ENCODE measurements at places on chromosomes 1 and 21.

DNA sequence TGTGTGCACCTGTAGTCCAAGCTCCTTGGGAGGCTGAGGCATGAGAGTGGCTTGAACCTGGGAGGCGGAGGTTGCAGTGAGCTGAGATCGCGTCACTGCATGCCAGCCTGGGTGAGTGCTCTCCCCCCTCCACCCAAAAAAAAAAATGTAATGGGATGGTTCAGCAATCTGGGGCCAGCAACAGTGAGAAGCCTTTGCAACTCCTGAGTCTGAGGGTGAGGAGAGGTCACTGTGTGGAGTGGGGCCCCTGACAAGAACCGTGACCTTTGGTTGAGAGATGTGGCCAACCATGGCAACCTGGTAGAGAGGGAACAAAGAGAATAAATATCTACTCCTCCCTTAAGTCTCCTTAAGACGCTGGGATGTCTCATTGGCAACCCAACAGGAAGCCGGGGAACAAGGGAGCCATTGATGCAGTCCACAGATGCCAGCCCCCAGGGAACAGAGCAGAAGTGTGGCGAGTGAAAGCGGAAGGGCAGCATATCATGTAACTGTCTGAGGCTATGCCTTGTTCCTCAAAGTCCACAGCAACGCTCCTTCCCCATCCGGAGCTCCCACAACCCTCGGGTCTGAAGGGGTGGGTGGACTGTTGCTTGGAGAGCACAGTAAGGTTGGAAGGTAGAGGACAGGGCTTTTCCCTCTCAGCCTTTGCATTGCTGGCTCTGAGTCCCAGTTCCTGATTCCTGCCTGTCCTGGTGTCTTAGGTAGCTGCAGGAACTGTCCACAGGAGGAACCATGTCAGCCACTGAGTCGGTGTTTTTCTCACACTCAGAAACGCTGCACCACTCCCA is 8.3 kb downstream of the TRNP1 start:
- DNase-seq = peak; percentile 26

GRCh38 chr1:28157894-28158293 is 18.6 kb downstream of the PTAFR start:
- DNase-seq = no peak

DNA sequence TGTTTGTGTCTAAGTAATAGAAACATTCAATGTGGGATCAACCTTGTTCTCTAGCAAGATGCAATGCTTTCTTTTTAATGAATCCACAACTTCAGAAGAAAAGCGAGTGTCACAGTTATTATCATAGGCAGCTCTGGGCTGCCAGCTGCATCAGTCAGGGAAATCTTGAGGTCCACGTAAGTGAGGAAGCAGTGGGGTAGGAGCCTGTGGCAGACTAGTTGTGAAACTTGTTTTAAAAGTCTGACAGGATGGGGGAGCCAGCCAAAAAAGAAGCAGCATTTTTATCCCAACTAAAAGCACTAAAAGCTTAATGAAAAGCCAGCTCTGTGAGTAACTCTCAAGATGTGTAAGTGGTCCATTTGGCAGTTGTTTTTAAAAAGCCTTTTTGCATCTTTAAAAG is 113.1 kb downstream of the ZNF326 start:
- no peak for DNase-seq

DNA sequence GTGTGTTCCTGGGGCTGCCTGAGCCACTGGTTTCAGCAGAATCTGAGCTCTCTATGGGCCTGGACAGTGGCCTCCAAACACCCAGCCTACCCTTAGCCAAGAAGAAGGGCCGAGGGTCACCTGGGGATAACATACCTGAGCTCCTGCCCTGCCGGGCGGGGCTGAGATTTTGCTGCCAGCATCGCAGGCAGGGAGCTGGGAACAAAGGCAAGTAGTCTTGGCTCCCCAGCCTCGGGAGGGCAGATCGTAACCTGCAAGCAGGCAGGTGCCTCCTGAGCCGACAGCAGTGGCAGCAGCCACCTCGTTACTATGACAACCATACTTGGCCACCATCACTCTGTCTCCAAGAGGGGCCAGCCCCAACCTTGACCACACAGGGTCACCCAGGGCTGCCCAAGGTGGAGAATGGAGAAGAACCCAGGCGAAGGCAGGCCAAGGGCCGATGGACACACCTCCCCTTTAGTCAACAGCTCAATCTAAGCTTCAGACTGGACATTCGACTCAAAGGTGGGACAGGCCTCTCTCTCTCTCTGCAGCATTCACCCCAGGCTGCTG is 54.6 kb downstream of the TOMM20 start:
- DNase-seq = no peak

DNA sequence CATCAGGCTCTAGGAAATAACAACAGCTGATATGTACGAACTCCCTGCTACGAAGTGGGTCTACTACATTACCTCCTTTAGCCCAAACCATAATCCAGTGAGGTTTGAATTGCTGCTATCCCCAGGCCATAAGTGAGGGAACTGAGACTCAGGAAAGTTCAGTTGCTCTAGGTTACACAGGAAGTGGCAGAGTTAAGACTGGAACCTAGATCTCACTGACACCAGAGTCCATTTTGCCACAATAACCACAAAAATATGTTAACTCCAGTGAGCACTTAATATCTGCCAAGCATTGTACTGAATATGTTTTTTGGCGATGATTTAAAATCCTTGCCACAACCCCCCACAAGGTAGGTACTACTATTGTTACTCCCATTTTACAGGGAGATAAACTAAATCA is 8.9 kb upstream of the TADA1 start:
- DNase-seq = no peak

DNA sequence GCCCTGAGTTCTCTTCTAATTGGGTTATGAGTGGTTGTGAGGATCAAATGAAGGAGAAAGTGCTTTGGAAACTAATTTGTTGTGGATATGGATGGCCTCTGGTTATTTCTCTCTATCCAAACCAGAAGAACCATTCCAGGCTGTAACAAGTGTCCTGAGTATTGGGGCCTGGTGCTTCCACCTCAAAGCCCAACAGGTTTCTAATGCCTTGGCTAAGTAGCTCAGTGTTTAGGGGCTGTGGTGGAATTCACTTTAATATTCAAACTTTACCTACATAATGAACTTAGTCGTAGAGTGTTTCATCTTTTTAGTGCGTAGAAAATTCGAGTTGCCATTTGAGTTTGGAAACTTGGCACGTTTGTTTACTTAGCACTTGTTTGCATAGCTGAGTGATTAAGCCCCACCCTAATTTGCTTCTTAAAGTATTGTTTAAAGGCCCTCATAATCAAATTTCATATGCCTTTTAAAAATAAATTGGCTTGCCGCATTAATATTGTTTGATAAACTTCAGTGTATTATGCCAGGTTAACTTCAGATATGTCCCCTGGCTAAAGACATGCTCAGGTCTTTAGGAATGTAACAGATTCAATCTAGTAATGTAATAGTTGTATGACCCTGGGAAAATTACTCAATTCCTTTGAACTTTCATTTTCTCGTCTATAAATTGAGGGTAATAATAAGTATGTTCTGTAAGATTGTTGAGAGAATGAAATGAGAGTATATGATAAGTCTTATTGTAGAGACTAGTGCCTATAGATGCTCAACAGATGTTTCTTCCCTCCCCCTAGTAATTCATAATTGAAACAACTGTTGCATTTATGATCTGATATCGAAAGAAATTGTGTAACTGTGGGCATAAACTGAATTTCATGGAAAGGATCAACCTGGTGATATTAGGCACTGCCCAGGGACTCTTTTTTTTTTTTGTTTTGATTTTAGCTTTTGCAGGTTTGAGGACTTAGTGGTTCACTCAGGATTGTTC is 1.6 kb downstream of the AGO4 start:
- DNase-seq = no peak

DNA sequence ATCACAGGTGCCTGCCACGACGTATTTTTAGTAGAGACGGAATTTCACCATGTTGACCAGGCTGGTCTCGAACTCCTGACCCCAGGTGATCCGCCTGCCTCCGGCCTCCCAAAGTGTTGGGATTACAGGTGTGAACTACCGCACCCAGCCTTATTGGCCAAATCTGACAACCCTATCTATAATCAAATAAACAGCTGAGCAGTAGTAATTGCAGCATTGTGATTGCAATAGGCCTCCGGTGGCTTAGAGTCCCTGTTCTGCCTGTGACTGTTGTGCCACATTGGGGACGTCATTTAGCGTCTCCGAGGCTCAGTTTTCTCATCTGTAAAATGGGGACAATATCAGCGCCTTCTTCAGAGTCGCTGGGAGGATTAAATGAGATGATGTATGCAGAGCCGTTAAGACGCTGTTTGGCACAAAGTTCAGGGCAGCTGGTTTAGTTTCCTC is 569 bp upstream of the CAPN2 start:
- DNase-seq = no peak

DNA sequence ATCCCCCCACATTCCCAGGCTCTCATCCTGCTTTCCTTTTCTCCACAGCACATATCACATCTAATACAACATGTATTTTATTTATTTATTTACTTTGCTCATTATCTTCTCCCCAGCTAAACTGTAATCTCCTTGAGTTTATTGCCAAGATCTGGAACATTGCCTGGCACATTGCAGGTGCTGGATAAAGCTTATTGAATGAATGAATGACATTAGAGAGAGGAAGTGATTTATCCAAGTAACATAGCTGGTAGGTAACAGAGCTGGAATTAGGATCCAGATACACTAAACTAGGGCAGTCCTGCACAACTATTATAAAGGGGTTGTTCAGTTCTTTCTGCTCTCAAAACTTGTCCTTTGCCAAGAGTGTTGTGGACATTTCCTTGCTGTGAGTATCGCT is 8.6 kb upstream of the PTAFR start:
- DNase-seq = no peak

DNA sequence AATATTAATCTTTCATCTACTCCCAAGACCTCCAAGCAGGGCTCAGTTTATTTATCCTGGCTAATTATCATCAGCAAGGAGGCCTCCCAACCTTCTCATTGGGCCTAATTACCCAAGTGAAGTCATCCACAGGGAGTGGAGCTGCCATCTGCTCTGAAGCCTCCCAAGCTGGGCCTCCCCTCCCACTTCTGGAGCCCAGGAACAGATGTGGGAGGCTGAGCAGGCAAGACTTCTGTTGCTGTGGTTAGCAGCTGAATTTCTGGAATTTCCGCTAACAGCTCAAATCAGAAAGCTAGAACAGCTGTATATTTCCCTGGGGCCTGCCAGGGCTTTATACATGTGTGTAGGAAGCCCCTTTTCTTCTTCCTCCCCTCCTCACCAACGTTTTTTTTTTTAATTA is 127.5 kb downstream of the UCK2 start:
- DNase-seq = no peak

GRCh38 chr21:40257342-40257741 is 390.1 kb downstream of the PCP4 start:
- DNase-seq = no peak

DNA sequence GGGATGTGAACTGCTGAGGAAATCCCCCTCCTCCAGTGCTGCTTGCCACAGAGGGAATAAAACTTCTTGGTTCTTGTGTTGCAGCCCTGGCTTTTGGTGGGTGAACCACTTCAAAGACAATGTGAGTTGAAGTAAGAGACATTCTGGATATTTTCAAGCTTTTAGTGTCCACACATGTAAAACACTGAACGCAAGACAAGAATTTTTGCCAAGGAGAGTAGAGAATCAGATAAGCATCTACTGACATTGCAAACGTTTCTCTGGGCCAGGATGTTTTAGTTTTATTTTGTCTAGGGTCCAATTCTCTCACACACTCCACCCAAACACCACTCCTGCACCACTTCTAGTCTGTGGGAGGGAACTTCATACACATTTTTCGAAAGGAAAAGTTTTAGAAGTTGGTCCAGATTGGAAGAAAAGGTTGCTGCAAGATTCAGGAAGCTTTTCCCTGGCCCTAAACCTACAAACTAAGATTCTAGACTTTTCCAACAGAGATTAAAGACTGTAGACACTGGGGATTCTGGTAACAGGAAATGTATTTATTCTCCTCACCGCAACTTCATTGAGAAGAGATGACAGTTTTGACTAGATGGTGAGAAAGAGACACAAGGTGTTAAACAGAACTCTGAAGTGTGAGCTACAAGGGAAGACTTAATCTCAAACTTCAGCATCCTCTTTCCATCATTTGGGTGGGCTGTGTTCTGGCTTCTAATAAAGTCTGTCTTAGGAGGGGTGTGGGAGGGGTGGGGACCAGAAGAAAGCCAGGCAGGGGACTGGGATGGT is 16.1 kb downstream of the FASLG start:
- DNase-seq = no peak

Data from RCC 7860 (cell line).